ENCODE measurements at places on chromosomes 5 and 9.

DNA sequence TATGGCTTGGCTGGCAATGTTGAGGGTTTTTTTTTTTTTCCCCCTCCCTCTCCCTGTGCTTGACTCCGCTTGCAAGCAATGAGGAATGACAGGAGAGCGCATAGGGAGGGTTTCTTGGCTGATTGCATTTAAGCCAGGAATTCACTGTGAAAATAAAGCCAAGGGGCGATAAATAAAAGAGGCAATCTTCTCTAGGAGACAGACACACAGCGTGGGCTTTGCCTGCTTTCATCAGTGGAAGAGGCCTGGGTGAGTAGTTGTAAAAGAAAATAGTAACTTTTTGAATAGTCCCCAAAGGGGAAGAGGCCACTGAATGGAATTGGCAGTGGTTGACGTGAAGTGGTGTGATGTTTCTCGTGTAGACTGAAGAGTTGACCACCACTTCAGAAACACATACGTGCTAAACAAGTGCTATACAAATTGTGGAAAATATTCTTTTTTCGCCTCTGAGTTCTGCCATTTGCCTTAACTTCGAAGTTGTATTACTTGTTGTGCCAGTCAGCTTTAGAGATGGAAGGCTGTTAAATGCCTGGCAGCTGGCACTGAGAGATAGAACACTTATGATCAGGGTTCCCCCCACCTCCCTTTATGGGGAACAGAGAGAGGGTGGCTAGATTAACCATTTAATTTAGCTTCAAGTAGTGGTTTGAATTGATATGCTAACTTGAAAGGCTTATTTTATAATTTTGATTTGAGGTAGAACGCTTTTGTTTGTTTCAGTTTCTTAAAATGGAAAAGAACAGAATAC, 3.0 kb downstream of the ZSWIM6 start:
- DNase-seq: no peak

GRCh38 chr9:137441289-137441934, at the start of gene ENTPD8:
TSS of gene ENTPD8 (minus strand) at chr9:137441357. CDS start at chr9:137438285, 3,072 bp downstream.
- no peak for DNase-seq

- DNase-seq: no peak
Observed at GRCh38 chr5:123092696-123093095, 3.7 kb downstream of the PRDM6 start.

GRCh38 chr9:103839197-103839596, 254.9 kb upstream of the SMC2 start:
- DNase-seq: no peak

DNA sequence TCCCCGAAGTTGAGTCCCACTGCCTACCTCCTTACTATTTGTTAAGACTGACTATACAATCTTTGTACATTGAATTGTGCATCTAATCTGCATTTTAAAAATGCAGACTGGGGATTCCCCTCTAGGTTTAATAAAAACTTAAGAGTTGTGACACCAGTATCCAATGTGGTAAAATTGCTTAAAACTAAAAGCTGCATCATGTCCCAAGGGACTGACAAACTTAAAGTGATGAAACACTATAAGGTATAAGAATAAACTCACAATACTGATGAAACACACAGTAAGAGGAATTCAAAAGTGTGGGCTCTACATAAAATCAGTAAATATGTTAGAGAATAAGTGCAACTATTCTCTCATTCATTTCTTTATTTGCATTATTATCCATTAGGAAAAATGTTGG, 1905.1 kb downstream of the MAT2B start:
- DNase-seq: no peak

DNA sequence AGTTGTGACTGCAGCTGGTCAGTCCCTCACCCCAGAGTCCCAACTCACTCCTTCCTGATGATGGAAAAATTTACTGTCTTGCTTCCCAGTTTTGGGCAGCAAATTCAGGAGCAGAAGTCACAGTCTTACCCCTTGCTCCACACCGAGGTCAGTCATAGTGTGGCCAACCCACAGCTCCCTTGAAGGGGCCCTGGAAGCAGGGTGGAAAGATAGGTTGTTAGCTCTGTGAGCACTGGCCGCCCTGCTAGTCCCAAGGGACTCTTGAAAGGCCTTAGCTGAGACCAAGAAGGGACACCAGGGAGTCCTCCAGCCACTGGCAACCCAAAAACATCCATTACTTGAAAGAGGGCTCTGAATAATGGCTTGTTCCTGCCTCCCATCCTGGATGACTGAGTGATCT, 40.0 kb downstream of the GSN start:
- DNase-seq: no peak

GRCh38 chr9:113042884-113043657, 13.5 kb downstream of the ZFP37 start:
- no peak for DNase-seq
